ENCODE measurements at places on chromosomes 12 and 14.

DNA sequence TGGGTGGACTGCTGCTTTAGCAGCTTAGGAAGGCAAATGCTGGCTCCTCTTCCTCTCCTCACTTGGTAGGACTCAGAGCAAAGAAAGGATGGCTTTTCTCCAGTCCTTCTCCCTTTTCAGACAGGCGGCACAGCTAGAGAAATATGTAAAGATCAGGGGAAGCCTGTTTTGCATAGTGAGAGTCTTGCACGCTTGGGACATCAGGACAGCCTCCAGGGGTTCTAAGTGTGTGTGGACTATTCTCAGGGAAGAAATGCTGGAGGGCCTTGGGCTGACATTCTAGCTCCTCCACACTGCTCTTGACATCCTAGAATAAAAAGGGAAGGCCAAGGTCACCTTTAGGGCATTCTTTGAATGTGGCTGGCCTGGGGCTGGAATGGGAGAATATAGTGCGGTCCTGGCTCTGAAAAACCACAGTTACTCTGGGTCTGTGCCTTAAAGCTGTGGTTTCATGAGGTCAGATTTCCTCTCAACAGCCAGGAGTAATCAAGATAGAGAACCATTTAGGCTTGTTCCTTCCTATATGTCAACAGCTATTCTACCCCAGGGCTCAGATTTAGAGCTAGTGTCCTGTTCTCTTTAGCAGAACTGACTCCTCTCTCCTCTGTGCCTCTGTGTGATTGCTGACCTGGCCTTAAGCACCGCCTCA lies 24.3 kb downstream of the CMA1 start:
- no peak for DNase-seq
- H3K36me3 ChIP-seq: no peaks in the 10 kb centered on the region
- peak overlapping the region; percentile 52 for H3K4me3 ChIP-seq
- peak overlapping the region; percentile 55 for H3K27ac ChIP-seq
- H3K27me3 ChIP-seq: no peaks in the 10 kb centered on the region
- H3K4me1 ChIP-seq: peaks cover 17% of the 10 kb centered on the region

DNA sequence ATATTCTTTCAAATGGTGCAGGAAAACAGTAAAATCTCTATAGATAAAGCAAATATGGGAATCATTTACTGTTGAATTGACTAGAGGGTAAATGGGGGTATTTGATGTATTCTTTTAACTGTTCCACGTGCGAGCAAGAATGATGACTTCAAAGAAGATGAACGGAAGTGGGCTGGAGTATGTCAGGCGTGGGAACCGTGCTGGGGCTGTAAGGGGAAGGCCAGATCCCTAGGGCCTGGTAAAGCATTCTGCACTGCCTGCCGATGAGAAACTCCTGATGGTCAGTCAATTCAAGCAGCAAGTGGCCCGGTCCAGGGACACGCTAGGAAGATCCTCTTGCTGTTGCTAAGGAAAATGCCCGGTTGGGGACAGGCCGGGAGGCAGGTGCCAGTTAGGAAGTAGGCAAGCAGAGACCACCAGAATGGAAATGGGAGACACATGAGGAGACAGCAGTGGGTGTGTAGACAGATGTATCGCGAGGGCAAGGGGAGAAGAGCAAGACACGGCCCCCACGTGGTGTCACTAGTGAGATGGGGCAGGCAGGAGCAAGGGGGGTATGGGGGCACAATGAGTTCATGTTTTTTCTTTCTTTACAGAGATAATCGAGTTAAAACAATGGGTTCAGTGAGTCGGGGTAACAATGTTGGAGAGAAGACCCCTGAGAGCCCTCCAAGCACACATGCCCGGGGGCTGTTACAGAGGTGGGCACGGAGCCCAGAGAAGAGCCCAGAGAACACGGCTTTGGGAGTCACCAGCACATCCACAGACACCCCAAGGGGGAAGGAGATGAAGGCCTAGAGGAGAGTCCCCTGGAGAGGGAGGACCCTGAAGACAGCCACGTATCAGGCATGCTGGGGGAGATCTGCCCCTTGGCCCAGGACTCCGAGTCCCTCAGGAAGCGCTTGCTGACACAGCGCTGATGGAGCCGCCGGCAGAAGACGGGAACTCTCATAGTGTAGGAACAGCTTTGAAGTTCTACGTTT lies 37.2 kb downstream of the FBXO21 start:
- peaks cover 55% of the 10 kb centered on the region for H3K36me3 ChIP-seq
- no peaks in the 10 kb centered on the region for H3K27me3 ChIP-seq
- DNase-seq: no peak
- H3K4me1 ChIP-seq: peaks cover 32% of the 10 kb centered on the region

- no peak overlapping the region for H3K27ac ChIP-seq
- DNase-seq: no peak
- no peaks in the 10 kb centered on the region for H3K4me1 ChIP-seq
- H3K27me3 ChIP-seq: no peaks in the 10 kb centered on the region
- H3K4me3 ChIP-seq: no peak overlapping the region
Observed at GRCh38 chr12:85484387-85484786, 204.4 kb downstream of the ALX1 start.

DNA sequence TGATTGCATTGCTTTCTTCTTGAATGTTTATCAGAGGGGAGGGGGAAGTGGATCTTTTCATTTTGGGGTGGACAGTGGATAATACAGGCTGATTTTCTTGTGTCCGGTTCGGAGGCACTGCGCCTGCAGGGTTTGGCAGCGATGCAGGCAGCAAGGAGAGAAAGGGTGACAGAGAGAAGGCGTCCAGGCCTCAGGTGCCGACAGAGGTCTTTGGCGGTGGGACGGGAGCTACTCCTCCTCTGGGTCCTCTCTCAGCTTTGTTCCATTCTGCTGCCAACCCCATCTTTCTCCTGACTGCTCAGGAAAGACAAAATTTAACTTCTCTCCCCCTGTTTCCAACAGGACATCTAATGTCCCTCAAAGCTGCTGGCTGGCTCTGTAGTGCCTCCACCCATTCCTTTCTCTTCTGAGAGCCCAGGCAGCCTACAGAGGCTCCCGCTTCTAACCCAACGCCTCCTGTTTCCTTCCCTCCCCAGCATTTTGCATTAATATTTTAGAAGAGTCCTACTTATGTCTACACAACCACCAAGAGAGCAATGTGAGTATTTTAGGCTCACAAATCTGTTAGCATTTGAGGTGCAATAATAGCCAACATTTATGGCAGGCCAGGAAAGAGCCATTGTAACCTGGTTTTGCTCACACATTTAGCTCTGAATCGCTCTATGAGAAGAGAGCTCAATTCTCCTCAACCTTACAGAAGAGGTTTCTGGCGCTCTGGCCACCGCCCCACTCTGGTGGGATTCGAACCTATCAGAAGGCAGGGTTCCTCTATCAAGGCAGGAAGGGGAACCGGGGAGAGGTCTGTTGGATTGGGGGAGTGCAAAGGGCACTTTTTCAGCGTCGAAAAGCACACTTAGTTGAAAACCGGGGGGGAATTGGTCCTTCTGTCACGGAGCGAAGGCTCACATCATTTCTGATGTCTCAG lies 7.1 kb upstream of the TBX5 start:
- H3K36me3 ChIP-seq: peaks cover 1% of the 10 kb centered on the region
- no peaks in the 10 kb centered on the region for H3K4me1 ChIP-seq
- DNase-seq: no peak
- peaks cover 74% of the 10 kb centered on the region for H3K27me3 ChIP-seq
- H3K27ac ChIP-seq: no peak overlapping the region
- no peak overlapping the region for H3K4me3 ChIP-seq

- H3K36me3 ChIP-seq: no peaks in the 10 kb centered on the region
- no peaks in the 10 kb centered on the region for H3K4me1 ChIP-seq
- no peak overlapping the region for H3K4me3 ChIP-seq
Observed at GRCh38 chr12:88908345-88908744, 328.1 kb upstream of the KITLG start.
